Stimulated activated CD8-positive, alpha-beta memory T cell treated with anti-CD3 and anti-CD28 coated beads, Interleukin-4, amount 100 ng/mL, for 1 hour (primary cell): ENCODE measurements at places on chromosomes 6 and 20.
A peak's percentile ranks its signal among the peaks of the same experiment; 100 is the strongest.

GRCh38 chr6:23370051-23370450 is 756.0 kb upstream of the NRSN1 start:
- DNase-seq: no peak

GRCh38 chr20:2687514-2687913 is 5.1 kb upstream of the EBF4 start:
- no peak for DNase-seq

DNA sequence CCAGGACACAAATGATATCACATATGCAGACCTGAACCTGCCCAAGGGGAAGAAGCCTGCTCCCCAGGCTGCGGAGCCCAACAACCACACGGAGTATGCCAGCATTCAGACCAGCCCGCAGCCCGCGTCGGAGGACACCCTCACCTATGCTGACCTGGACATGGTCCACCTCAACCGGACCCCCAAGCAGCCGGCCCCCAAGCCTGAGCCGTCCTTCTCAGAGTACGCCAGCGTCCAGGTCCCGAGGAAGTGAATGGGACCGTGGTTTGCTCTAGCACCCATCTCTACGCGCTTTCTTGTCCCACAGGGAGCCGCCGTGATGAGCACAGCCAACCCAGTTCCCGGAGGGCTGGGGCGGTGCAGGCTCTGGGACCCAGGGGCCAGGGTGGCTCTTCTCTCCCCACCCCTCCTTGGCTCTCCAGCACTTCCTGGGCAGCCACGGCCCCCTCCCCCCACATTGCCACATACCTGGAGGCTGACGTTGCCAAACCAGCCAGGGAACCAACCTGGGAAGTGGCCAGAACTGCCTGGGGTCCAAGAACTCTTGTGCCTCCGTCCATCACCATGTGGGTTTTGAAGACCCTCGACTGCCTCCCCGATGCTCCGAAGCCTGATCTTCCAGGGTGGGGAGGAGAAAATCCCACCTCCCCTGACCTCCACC is 42.2 kb downstream of the SIRPA start:
- no peak for DNase-seq

DNA sequence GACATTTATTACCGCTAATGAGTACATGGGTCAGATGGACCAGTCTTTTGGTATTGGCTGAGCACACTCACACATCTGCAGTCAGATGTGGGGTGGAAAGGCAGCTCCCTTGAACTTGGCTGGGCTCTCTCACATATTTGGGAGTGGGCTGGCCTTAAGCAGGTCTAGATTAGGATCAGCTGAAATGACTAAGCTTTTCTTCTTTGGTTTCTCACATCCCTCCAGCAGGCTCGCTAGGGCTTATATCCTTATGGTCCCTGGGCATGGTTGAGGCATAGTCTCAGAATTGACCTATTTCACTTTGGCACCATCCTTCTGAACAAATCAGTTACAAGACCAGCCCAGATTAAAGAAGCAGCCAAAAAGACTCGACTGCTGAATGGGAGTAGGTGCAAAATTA is 14.4 kb upstream of the PLCB1 start:
- no peak for DNase-seq

- no peak for DNase-seq
Observed at GRCh38 chr6:45964300-45964699, 51.4 kb downstream of the CLIC5 start.

- no peak for DNase-seq
Observed at GRCh38 chr6:135493218-135493961, 4.2 kb downstream of the AHI1 start.

GRCh38 chr6:85250586-85251220 is 199.2 kb upstream of the NT5E start:
- DNase-seq: no peak

GRCh38 chr6:44797746-44798145 is 410.2 kb downstream of the CDC5L start:
- no peak for DNase-seq

DNA sequence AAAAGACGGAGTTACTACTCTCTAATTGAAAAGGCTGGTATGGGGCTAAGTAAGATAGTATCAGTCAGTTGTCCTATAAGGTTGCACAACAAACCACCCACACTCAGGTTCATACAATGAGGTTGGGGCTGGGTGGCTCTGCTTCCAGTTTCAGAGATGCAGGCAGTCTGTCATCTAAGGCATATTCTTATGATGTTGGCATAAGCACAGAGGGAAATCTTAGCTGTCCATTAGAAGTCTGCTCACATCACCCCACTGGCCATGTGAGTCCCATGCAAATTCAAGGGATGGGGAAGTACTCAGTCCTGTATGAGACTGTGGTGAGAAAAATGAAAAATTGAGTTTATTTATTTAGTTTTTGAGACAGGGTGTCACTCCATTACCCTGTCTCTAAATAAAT is 118.6 kb downstream of the LAMP5 start:
- DNase-seq: no peak

DNA sequence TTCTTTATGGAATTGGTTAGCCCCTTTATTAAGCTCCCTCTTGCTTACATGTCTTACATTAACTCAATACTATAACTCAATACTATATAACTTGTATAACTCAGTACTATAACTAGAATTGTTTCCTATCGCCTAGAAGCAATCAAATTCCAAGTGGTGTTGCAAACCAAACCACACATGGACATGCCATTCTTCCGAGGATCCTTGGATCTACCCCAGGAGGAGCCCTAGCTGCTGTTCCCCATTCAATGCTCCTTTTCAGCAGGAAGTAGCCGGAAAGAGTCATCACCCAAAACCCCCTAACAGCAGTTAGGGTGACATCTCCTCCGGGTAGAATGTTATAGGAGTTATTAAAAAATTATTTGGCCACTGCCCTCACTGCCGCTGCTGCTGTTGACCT is 40.5 kb downstream of the PLN start:
- no peak for DNase-seq

DNA sequence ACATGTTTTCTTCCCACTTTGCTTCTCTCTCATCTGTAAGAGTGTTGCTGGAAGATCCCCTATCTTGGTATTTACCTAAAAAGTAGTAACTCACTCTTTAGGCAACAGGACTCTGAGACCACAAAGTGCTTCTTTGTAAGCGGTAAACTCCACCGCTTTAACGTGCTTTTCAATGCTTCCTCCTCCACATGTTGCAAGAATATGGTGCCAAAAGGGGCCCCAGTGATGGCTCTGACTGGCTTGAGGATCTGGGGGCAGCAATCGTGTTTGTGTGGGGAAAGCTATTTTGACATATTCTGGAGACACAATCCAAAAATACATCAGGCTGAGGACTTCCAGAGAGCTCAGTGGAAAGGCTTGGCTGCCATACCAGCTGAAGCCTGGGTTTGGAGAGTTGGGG is 12.4 kb upstream of the CPNE5 start:
- no peak for DNase-seq

DNA sequence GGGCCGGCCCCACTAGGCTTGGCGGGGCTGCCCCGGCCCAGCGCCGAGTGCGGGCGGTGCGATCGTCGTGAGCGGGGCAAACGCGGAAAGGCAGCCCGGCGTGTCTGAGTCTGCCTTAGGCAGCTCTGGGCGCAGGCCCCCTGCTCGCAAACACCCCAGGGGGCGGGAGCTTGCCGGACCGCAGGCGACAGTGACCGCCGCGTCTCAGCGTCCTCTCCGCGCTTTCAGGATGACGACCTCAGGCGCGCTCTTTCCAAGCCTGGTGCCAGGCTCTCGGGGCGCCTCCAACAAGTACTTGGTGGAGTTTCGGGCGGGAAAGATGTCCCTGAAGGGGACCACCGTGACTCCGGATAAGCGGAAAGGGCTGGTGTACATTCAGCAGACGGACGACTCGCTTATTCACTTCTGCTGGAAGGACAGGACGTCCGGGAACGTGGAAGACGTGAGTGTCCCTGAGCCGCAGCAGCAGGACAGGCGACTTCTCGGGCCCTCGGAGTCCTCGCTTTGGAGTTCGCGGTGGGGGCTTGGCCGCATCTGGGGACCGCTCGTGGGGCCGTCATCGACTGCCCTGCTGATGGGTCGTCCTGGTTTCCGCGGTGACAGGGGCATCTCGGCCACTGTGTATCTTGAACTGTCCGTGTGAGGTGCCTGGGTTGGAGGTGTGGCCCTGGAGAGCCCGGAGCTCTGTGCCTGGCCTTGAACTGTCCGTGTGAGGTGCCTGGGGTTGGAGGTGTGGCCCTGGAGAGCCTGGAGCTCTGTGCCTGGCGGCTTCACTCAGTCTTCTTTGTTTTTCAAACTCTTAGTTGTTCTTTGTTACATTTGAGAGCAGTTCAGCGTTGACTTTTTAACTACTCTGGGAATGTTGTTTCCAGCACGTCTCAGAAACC is 786 bp downstream of the ADRM1 start:
- DNase-seq: no peak

GRCh38 chr20:36467076-36467999 is 74.0 kb upstream of the MYL9 start:
- no peak for DNase-seq

- no peak for DNase-seq
Observed at GRCh38 chr20:62513991-62514390, 38.2 kb upstream of the GATA5 start.

GRCh38 chr6:52381249-52381648 is 19.3 kb downstream of the PAQR8 start:
- no peak for DNase-seq

- DNase-seq: no peak
Observed at GRCh38 chr6:111683157-111683556, 77.5 kb upstream of the TRAF3IP2 start.

DNA sequence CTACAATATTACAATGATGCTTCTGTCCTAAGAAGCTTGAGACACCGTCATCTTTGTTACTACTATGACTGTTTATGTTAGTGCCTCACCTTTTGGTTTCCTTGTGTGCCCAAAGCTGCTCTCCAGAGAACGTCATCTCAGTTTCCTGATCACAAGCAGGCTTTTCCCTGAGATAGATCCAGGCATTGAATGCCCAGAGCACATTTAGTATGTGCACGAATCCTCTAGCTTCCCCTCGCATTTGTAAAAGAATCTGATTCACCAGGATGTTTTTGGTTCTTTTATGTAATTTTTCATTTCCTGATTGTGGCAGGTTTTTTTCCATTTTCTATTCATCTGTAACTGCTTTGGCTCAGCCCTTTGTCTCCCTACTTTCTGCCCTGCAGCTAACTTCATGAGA is 100.2 kb upstream of the TMEM181 start:
- DNase-seq: no peak

DNA sequence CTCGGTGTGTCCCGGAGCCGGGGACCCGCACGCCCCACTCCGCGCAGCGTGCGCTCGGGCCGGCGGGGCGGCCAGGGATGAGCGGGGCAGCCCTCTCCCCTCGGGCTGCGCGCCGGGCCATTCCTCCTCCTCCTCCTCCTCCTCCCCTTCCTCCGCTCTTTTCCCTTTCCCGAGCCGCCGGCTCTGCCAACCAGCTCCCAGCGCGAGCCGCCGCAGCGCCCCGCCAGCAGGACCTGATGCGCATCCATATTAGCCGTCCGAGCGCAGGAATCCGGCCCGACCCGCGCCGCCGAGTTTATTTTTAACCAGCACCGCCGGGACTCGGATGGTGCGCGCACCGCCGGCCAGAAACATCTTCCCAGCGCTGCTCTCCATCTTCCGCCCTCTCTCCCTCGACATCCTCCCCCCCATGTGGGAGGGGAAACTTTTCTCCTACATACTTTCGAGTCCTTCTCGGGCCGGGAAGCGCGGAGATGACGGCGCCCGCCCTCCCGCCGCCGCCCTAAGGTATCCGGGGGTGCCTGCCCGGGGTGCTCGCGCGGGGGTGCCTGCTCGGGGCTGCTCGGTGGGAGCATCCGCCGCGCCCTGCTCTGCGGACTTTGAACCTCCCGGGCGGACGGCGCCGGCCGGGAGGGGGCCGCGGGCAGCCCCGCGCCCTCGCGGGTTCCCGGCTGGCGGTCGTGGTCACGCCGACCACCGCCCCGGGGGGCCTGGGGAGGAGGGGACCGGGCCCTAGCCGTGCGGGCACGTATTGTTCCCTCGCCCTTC is 619 bp downstream of the RREB1 start:
- DNase-seq: peak; percentile 19

DNA sequence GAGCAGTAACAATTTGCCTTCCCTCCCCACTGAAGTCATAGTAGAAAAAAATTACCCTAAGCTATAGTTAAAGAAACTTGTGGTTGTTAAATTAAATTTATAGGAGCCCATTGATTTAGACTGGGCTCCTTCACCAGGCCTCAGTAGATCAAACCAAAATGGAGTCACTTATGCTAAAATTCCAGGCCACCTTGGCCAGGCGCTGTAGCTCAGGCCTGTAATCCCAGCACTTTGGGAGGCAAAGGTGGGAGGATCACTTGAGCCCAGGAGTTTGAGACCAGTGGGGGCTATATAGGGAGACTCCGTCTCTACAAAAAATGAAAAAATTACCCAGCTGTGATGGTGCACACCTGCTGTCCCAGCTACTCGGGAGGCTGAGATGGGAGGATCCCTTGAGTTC is 15.0 kb upstream of the GMNN start:
- DNase-seq: no peak

- DNase-seq: no peak
Observed at GRCh38 chr6:139030228-139030963, 1.9 kb downstream of the ABRACL start.

DNA sequence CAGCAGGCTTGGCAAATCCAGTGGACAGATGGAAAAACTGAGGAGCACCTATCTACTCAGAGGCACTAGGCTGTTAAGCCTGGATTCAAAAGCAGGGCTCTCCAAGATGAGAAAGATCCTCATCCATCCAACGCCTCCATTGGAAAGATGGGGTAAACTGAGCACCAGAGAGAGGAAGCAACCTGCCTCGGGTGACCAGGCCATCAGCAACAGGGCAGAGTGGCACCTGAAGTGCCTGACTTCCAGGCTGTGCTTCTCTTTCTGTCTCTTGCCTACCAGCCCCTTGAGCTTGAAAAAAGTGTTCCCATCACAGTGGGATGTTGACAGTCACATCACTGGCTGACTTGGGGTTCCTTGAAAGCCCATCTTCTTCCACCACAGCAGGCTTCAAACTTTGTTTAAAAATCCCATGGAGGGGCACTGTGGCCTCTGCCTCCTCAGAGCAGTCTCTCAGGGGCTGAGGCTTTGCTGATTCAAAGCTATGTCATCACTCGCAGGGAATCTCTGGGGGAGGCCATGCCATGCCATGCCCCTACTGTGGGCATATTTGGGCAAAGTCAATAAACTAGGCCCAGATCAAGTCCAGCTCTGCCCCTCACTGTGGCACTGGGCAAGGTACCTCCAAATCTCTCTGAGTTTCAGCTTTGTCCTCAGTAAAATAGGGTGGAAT is 44.8 kb upstream of the TGM2 start:
- no peak for DNase-seq

- no peak for DNase-seq
Observed at GRCh38 chr20:4439461-4439860, 282.2 kb upstream of the PRND start.

DNA sequence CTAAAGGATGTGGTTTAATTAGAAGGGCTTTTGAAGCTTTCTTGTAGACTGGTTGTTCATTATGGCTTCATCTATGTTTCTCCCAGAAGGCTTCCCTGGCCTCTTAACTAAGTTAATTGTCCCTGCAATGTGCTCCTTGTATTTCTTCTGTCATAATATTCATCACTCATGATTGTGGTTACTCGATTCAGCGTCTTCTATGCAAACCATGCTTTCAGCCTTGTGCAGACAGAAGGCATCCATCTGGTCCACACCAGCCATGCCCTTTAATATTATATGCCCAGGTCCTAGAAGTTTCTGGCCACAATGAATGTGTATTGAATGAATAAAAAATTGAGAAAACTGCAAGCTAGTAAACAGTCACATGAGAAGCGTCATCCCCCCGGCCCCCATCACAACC is 163.2 kb downstream of the KHDC1L start:
- DNase-seq: no peak

- no peak for DNase-seq
Observed at GRCh38 chr6:134816780-134817179, 133.1 kb downstream of the ALDH8A1 start.
